ENCODE measurements at places on chromosomes 11 and 22.

DNA sequence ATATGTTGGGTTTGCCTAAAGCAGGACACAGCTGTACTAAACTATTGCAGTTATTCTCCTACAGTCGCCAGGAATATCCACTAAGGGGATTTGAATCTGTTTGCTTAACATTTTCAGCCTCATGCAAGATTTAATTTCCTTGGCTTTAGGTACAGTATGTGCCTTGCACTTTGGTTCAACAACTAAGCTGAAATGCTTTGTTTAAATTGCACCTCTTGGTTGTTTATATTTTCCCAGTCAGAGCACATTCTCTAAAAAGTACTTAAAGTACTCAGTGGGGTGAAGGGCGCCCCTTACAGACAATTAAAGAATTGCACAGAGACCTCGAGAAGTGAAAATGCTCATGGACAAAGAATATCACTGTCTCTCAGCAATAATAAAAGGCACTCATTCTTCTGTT is 107.8 kb upstream of the MTNR1B start:
- no peak for DNase-seq

GRCh38 chr11:65403607-65404121 is 17.2 kb downstream of the FRMD8 start:
- DNase-seq: no peak

- no peak for DNase-seq
Measured at GRCh38 chr11:104122836-104123235, 41.1 kb downstream of the PDGFD start.

DNA sequence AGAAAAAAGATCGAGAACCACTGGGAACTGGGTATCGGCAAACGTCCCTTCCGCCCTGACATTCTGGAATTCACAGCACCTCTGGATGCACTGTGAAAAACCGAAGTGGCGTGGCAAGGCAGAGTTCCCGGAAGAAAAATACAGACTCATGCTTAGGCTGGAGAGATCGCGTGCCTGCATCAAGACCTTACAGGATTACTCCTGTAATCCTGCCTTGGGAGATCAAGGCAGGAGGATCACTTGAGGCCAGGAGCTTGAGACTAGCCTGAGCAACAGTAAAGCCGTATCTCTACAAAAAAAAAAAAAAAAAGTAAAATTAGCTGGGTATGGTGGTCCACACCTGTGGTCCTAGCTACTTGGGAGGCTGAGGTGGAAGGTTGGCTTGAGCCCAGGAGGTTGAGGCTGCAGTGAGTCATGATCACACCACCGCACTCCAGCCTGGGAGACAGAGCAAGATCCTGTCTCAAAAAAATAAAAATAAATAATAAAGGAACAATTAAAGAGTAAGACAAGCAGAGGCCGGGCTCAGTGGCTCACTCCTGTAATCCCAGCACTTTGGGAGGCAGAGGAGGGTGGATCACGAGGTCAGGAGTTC is 19.9 kb upstream of the TEF start:
- DNase-seq: no peak

DNA sequence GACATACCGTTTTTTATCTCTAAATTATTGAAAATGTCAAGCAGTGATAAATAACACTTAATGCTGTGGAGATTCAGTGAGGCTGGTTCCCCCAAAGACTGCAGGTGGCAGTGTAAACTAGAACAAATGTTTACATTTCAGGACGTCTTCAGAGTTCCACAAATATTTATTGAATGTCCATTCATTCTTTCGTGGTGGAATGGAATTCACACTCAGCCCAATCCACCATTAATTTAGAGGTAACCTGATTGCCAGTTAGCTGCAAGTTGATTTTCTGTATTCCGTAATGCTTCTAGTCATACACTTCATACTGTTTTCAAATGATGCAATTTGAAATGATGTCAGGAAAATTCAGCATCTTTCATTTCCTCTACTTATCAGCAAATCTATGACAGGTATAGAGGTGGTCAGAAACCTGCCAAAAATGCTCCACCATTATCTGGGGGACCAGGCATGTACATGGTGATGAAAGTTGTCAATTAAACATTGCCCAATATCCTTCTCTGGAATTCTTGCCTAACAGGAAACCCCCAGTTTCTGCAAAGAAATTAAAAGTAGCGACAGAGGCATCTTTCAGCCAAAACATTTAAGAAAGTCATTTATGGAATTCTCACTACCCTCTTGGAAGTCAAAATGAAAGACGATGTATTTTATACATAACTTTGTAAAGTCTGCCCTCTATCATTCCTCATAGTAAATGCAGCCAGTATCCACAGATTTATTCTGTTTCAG is 94.3 kb upstream of the BMAL1 start:
- no peak for DNase-seq

DNA sequence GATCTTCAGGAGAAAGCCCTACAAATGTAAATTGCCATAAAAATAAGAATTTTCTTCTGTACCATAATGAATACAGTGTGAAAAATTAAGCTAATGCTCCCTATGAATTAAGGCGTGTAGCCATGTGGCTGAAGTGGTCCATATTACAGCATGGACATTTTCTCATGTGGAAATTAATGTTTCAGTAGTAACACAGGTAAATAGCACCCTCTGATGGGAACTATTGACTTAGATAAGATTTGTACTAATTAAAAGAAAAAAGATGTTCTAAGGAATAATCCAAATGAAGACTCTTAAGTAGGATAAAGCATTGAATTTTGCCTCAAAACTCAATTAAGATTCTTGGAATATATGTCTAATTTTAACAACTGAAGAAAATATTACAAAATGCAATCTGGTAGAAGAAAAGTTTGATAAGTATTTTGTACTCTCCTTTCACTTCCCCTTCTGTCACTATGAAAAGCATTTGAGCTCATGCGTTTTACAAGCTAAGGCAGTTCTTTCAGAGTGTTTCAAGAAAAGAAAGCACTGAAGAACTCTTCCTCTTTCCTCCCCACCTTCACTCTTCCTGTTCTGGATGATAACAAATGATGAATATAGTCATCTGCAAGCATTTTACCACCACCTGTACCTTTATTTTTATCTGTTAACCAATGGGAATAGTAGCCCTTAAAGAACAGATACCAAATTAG is 9.9 kb upstream of the OR8D2 start:
- no peak for DNase-seq

GRCh38 chr11:69920345-69921127 is 101.3 kb upstream of the FGF3 start:
- no peak for DNase-seq

- no peak for DNase-seq
Measured at GRCh38 chr11:11985016-11985715, 23.3 kb downstream of the DKK3 start.

DNA sequence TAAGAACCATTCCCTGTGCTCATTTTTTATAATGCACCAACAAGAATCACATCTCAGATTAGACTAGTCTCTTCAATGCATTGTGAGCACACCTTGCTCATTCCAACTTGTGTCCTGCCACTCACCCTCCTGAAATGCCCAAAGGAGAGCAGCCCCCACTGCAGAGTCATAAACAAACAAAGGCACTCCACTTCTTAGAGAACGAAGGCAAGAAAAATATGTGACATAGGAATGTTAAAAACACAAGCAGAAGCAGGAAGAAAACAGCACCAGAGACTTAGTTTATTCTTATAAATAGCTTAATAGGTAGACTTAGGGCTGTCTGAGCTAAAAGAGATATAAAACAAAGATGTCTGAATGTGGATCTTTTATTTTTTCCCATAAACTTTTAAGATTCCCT is 57.2 kb downstream of the GUCY1A2 start:
- no peak for DNase-seq

DNA sequence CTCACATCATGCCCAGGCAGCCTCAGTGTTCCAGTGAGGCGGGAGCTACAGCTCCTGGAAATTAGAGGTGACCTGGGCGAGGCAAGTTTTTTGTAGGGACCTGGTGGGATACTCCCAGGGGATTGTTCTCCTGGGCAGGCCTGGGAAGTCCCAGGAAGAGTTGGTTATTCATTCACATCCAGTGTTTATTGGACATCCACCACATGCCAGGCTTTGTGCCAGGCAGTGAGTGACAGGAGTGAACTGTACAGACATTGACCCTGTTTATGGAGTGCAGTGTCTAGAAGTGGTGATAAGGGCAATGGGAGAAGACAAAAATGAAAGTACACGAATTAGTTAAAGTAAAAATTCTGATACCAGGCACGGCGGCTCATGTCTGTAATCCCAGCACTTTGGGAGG is 29.4 kb downstream of the YWHAH start:
- no peak for DNase-seq

DNA sequence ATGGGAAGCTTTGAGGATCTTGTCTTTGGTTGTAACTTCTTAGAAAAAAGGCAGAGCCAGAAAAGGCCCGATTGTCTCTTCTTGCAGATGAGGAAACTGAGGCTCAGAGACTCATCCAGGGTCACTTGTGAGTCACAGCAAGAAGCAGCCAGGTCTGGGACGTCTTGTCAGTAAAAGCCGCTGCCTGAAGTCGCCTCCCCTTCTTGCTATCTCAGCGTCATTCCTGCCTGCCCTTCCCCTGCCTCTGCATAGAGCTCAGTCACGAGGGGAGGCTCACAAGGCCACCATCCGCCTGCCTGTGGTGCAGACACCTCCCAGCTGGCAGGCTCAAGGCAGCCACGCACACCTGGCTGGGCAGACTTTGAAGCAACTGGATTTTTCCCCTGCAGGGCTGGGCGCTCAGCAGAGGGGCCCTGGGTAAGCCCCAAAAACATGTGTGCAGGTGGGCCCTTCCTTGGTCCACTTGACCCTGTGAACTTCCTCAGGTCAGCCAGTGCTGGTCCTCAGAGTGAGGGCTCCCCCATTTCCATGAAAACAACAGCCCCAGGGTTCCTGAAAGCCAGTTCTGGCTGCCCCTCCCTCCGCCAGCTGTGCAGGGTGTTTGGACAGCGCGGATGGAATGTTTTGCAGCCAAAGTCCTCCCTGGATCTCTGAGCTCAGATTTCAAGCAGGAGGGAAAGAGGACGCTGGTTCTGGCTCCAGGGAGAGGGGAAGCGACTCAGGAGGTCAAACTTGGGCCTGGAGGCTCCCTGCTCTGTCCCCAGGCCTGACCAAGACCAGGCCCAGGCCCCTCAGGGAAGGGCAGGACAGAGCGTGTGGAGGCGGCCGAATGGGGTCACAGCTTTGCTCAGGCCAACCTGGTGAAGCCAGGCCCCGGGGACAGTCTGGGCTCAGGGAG is 6.0 kb upstream of the RAB3IL1 start:
- DNase-seq: peak; percentile 94

DNA sequence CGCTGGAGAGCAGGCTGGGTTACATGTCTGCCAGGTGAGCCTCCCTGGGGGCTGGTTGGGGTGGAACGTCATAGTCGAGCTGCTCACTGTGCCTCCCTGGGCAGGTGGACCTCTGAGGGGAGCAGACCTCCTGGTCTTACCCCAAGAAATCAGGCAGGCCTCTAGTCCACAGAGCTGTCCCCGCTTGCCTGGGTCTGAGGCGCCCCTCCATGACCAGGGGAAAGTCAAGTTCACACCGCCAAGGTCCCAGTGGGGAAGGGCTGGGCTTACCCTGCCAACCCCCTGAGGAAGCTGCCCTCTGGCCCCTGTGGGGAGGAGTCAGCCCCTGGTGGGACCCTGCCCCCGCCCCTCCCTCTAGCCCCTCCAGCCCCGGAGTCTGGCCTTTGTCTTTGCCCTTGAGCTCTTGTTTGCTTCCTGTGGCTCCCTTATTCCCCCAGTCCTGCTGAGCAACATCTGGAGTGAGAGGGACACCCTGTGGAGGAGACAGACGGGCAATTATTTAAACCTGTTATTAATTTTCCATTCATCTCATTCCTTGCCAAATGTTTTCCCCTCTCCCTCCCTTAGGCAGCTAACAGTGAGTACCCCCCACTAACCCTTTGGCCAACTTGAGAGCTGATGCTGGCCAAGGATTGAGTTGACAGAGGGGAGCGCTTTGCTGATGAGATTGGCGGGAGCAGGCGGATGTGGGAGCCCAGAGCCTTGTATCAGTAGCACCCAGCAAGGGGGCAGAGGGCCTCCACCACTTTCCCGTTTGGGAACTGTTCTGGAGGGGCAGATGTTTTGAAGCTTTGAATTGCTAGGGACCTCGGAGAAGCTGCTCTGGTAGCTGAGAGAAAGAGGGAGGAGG is 83.4 kb downstream of the CEP164 start:
- no peak for DNase-seq

DNA sequence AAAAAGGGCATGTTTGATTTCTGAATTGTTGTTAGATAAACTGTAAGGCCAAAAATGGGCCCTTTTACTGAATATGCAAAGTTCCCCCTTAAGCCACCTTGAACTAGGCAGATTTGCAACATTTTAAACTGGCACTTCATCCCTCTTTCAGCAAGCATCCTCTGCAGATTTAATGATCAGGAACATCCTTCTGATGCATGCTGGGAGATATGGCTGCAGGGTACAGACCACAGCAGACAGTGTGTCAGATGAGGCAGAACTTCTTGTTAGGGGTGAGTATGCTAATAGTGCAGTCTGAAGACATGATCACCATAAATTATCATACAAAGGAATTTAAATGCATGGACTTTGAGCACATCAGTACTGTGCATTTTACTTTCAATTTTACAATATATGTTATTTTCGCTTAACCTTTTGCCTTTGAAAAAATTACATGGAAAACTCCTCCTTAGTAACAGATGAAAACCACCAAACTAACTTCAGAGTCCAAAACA is 462.5 kb upstream of the ARHGAP42 start:
- DNase-seq: no peak

DNA sequence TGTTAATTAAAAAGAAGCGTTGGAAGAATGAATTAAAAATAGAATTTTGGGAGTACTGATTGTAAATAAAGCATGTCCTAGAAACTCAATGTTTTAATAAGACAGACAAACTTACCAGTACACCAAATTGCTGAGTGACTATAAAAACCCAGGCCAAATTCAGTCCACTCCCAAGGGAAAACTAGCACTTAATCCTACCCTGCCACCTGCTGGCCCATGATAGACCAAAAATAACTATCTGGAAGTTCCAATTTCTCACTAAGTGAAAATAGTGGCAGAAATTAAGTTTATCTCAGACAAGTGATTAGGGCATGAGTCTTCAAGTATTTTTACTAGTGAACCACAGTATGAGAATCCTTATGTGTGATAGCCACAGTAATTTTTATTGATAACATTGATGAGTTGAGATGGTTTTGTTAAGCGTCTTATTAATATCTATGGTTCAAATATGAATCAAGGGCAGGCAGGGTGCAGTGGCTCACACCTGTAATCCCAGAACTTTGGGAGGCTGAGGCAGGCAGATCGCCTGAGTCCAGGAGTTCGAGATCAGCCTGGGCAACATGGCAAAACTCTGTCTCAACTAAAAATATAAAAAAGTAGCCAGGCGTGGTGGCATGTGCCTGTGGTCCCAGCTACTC is 9.8 kb upstream of the DDX10 start:
- peak; percentile 9 for DNase-seq

DNA sequence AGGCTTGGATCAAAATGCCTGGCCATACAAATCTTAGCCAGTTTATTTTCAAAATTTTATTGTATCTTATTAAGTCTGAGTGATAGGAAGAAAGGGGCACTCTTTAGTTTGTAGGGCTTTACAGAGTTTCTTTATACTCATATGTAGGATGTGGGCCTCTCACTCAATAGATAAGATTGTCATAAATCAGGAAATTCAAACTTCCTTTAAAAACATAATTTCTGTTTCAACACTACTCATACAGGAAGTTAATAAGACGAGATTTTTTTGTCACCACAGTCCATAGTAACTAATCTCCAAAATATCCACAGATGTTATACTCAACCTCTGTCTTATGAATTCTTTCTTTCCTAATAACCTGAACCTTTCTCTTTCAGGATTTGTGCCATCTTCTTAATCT is 13.3 kb upstream of the OR56B4 start:
- no peak for DNase-seq

GRCh38 chr11:10486161-10486840 is 31.2 kb downstream of the AMPD3 start:
- DNase-seq: no peak

All from HuH-7.5 (cell line).